ENCODE measurements at places on chromosomes 12 and 14.

DNA sequence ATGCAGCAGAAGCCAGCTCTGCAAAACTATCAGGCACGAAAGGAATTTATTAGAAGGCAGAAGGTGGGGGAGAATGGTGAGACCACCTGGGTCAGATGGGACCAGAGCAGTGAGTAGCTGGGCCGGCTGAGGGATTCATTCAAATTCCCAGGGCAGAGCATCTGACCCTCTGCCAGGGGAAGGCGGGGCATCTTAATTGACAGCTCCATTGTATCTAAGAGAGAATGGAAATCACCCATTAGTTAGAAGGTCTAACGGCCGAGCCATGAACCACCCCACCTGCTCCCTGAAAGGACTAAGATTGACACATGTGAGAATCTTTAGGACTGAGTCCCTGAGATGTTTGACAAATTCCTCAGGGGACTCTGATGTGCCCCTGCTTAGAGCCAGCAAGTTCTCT lies 83.7 kb downstream of the PHETA1 start:
- DNase-seq = no peak

GRCh38 chr12:41604830-41605229 lies 416.7 kb downstream of the PDZRN4 start:
- DNase-seq = no peak

DNA sequence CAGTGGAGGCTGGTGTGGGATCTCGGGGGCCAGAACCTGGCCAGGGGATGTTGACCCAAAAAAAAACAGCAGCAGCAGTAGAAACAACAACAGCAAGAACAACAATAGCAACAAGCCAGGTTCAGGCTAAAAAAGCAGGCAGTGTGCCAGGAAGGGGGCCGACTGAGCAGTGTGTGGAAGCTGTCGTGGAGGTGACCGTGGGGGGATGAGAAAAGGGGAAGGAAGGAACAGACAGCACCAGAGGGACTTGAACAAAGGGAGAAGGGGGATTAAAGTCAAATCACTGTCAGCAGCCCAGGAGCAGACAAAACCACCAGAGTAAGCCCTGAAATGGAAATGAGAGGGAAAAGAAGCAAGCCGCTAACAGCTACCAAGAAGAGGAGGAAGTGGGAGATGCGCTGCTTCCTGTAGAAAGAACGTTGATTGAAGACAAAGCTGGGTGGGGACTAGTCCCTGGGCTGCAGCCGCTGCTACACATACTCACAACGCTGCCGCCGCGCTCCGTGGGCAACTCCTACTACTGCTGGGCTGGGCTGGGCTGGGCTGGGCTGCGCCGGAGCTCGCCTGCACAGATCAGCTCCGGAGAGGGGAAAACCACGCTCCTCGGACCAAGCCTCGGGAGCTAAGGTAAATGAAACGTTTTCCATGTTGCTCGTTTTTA lies at the start of gene GNG2:
TSS of gene GNG2 (plus strand) at position 449 of the 661 bp plus-strand sequence. CDS start 90,067 bp downstream, outside the sequence.
- DNase-seq = peak; percentile 62

DNA sequence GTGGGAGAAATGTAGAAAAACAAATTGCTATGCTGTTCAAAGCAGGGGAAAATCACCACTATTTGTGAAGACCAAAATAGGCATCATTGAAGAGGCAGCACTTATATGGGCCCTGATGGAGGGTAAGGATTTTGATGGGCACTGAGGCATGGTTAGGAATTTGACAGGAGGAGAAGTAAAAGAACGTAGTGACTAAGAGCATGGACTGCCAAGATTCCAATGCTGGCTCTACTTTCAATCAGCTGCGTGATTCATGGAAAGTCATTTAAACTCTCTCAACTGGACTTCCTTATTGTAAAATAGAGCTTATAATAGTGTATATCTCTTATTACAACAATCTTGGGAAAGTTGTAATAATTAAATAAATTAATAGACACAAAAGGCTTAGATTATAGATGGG lies 267.7 kb upstream of the G2E3 start:
- DNase-seq = no peak

- peak; percentile 33 for DNase-seq
These were observed 214.8 kb downstream of the CHST11 start for GRCh38 chr12:104671409-104672095.

- no peak for DNase-seq
These were observed 283 bp upstream of the PSMB11 start for GRCh38 chr14:23041729-23042128.

- DNase-seq = no peak
These were observed 41.3 kb downstream of the STK38L start for GRCh38 chr12:27285403-27285802.

- DNase-seq = peak; percentile 72
These were observed at the start of gene P2RX7 for GRCh38 chr12:121132601-121133481. Gene P2RX7 (plus strand): TSS chr12:121132876. CDS start chr12:121132971, 95 bp downstream.

GRCh38 chr14:103846097-103846496 lies 1.3 kb downstream of the PPP1R13B start:
- no peak for DNase-seq

DNA sequence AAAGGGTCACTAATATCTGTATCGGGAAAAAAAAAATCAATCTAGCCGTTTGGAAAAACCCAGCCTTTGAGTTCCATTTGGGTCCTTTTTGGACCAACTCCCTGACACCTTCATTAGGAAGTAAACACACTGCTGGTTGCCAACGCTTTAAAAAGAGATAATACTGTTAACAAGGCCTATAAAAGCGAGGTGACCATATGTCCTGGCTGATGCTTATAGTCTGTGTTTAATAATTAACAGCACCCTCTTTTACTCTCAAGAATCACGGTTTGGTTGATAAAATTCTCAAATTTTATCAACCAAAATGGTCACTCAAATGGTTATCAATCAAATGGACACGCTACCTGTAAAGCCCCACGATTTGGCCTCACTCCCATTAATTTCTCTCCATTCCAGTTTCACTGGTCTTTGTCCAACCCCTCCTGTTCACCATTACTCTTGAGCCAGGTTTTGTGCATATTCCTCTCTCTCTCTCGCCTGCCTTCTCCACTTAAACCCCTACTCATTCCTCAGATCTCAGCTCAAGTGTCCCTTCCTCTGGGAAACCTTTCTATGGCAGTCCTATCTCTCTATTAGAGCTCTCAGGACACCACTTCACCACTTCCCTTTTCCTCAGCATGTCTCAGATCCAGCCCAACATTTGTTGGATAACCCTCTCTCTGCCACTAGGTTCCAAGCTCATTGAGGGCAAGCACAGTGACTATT lies 9.5 kb downstream of the BTG1 start:
- DNase-seq = peak; percentile 22

- no peak for DNase-seq
These were observed 131.2 kb upstream of the DYRK2 start for GRCh38 chr12:67517181-67517887.

GRCh38 chr14:103931422-103931821 lies 3.2 kb downstream of the TDRD9 start:
- no peak for DNase-seq

- DNase-seq = peak; percentile 34
These were observed 13.4 kb upstream of the PPP1R1A start for GRCh38 chr12:54601841-54602240.

GRCh38 chr12:8852119-8852518 lies 29.7 kb downstream of the A2ML1 start:
- DNase-seq = no peak

GRCh38 chr14:50977863-50978528 lies 33.7 kb upstream of the PYGL start:
- peak; percentile 19 for DNase-seq

DNA sequence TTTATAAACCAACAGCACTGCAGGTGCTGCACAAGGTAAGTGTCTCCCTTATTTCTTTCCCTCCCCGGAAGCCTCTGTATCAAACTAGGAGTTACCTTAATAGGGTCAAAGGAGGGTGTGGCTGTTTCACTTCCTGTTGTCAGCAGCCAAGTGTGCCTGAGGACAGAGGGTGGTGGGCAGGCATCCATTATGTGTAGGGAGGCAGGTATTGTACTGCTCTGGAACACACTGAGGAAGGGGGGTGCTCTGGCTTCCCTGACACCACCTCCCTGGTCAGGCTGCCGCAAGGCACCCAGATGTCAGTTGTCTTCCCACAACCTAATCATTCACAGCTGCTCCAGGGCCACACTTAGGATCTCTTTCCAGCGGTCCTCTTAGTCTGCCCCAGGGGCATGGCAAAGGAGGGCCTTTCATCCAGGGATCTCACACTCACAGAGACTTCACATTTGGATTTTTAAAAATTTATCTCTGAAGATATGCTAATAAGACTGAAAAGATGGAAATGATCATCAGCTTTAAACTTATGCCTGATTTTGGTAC lies 132.0 kb upstream of the ARHGAP5 start:
- no peak for DNase-seq

DNA sequence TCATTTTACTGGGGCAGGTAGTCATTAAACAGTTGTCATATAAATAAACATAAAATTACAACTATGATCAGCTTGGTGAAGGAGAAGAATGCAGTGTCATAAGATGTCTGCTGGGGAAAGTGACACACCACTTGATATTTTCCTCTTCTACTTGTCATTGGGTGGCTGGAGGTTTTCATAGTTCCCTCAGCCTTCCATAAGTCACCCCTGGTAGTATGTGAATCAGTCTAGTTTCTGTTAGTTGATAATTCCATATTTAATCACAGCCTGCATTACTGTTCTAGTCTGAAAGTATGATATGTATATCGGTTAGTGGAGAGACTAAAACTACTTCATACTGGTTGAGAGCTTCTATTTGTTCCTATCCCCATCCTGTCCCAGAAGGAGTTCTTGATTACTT lies 38.2 kb downstream of the PLEKHA5 start:
- DNase-seq = no peak

DNA sequence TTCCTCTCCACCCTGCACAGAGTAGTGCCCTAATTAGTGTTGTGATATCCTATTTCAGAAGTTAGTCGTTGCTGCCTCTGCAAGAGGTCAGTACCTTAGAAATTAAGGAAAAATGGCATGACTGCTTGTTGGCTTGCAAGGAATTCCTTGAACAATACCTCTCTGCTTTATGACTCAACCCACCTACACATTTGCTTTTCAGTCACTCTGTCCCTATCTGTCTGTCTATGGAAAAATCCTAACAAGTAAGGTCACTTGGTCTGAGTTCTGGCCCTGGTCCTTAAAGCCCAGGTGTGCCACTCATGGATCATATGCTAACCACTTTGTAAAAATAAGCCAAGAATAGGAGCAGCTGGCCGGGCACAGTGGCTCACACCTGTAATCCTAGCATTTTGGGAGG lies 116.4 kb upstream of the ATF1 start:
- no peak for DNase-seq

DNA sequence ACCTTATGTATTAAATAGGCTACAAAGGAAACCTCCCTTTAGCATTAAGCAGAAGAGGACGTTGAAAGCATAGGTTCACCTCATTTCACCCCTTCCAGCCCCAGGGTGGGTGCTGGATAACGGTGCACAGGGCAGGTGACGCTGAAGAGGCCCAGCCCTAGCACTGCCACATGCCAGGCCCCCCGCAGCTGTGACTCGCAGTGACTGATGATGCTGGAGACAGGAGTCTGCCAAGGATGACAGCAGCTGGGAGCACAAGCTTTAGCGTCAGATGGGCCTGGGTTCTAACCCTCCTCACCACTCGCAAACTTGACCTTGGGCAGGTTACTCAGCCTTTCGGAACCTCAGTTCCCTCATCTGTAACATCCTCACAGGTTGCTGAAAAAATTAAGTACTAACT lies 76.7 kb downstream of the TBK1 start:
- DNase-seq = no peak

GRCh38 chr14:21672116-21672515 lies 1.5 kb downstream of the OR4E1 start:
- DNase-seq = no peak

DNA sequence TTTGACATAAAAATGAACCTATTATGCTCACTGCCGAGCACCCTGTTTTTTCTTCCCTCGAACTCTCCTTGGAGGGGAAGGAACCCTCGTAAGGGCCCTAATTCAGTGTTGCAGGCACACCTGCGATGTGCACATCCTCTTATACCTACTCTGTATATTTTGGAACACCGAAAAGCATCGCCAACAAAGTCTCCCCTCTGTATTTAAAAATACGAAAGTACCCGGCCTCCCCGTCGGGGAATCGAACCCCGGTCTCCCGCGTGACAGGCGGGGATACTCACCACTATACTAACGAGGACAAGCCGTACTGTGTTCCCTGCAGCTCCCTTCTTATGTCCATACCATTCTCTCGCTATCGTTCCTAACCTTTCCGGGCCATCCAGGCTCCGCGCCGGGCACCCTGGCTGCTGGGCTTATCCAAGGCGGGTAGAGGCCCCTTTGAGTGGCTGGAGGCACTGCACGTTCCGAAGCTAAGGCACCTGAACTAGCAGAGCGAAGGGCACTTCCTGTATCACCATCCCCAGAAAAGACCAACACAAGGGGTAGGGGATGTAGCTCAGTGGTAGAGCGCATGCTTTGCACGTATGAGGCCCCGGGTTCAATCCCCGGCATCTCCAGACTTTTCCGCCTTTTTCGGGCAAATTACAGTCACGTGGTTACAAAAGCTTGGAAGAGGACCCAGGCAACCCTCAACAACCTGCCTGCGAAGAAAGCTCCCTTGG lies 25.1 kb upstream of the UBC start:
- DNase-seq = peak; percentile 95

GRCh38 chr12:93116632-93117031 lies 187.5 kb upstream of the EEA1 start:
- DNase-seq = no peak

GRCh38 chr14:104054222-104054905 lies 31.1 kb upstream of the ASPG start:
- DNase-seq = no peak

DNA sequence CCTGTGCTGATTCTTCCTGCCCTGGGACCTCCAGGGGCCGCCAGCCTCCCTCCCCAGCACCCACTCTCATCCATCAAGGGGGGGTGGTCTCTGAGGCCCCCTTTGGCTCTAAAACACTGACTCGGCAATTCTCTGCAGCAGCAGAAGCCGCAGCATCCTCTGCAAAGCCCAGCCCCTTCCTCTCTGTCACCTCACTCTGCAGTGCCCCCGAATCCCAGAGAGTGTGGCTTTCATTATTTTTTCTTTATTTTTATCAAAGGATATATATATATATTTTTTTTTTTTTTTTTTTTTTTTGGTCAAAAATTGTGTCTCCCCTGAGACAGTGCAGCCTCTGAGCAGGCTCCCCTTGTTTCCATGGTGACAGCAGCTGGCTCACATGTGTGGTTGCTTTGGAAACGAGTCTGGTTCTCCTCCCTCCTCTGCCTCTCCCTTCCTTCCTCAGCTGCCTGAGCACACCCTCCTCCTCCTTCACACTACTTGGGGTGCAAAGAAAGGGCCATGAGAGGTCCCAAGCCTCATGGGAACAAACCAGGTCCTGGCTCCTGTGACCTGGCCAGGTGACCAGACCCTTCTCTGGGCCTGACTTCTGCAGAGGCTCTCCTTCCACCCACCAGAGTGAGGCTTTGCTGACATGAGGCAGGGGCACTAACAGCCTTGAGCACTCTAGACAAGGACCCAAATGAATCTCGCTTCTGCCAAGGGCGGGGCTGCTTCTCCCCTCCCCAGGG lies 100.5 kb downstream of the LRRC74A start:
- DNase-seq = peak; percentile 66

DNA sequence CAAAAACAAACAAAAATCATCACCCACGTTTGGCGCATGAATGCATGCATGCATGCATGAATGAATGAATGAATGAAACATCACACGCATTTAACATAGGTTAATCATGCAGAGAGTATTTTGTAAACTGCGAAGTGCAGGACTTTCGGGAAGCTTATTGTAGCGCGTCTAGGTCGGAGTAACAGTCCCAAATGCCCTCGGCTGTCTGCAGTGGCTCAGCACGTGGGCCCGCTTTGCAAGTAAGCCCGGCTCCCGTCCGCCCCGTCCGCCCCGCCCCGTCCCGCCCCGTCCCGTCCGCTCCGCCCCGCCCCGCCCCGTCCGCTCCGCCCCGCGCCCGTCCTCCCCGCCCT lies 263 bp upstream of the IFT81 start:
- no peak for DNase-seq
